ENCODE measurements at places on chromosomes 7 and 10.

- DNase-seq = no peak
Observed at GRCh38 chr7:70699271-70699670, 432.7 kb upstream of the GALNT17 start.

GRCh38 chr10:101922846-101923245, 79.2 kb upstream of the KCNIP2 start:
- no peak for DNase-seq

DNA sequence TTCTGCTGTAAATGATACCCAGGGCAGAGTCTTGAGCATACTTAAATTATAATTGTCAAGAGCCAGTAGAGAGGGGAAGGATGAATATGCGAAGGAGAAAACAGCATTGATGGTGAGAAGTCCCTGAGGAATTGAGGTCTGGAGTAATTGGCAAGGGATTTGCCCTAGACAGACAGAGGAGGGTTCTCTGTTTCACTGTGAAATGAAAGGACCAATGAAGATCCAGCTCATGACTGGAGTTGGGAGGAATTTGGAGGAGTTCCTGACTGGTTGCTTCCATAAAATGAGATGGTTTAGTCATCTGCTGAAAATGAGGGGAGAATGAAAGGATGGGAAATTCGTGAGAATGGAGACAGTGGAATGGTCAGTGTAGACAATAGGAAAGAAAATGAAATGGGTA, 6.8 kb downstream of the PRPF18 start:
- no peak for DNase-seq

DNA sequence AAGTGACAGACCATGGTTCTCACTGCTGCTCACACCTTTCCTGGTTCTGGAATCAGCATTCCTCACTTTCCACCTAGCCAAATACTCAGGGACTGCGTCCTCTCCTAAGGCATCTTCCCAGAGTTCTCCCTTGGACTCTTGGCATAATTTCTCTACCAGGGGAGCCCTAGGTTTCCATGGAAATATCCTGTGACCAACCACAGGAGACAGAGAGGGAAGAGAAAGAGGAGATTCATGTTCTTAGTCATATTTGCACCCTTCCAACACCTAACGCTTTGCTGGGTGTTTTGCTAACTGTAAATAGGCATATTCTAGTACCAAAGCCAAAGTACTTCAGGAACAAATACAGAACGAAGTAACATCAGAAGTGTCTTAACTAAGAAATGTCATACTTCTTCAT, 28.6 kb downstream of the DENND11 start:
- DNase-seq = no peak

DNA sequence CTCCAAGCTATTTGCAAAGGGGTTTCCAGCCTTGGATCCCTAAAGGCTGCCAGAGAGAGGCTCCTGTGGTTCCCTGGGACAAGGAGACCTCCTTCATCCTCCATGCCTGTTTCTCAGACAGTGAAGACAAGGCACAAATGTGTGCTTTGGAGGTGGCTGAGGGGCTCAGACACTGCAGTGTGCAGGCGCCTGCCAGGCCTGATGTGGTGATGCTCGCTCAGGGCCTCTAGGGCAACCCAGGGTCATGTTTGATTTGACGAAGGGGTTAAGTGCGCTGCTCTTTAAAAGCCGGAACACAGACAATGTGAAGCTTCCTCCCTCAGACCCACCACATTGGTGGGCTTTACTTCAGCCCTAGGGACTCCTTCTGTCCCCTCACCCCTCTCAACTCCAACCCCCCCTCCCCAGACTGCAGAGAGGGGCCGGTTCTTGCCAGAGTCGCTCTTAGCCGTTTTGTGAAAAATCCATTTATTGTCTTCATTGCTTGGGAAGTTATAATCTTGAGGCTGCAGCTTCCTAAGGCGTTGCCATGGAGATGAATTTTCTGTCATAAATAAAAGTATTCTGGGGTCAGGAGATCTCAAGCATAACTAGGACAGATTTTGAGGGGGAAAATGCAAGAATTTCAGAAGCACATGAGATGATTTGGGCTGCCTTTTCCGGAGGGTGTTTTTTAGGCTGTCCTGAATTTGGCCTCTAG, 35.8 kb downstream of the PDGFA start:
- DNase-seq = no peak

- no peak for DNase-seq
Observed at GRCh38 chr7:81846398-81846797, 76.6 kb upstream of the HGF start.

DNA sequence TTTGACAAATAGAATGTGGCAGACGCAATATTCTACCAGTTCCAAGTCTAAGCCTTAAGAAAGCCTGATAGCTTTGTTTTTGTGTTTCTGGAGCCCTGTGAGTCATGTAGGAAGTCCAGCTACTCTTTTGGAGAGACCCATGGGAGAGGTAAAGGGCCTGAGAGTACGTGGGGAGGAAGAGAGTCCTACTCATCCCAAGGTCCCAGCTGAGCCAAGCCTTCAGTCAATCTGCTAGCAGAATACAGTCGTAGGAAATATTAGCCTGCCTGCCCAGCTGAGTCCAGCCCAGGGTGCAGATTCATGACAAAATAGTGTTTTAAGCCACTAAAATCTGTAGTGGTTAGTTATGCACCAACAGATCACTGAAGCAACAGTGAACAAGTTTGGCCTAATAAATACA, 9.0 kb upstream of the GNA12 start:
- DNase-seq = no peak

DNA sequence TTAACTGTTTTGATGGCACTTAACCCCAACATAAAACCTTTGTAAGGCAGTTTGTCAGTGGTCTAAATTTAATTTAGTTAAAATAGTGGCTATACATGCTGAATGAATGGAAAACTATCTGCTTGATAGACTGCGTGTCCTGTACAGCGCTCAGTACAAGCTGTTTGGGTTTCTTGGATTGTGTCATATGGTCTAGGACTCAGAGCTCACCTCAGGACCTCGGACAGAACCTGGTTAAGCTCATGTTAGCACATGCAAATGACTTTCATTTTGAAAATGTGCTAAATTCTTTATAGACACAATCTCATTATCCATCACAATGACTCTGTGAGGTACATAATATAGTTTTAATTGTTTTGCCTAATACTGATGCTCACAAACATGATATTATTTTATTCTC, 55.7 kb upstream of the RELN start:
- no peak for DNase-seq

DNA sequence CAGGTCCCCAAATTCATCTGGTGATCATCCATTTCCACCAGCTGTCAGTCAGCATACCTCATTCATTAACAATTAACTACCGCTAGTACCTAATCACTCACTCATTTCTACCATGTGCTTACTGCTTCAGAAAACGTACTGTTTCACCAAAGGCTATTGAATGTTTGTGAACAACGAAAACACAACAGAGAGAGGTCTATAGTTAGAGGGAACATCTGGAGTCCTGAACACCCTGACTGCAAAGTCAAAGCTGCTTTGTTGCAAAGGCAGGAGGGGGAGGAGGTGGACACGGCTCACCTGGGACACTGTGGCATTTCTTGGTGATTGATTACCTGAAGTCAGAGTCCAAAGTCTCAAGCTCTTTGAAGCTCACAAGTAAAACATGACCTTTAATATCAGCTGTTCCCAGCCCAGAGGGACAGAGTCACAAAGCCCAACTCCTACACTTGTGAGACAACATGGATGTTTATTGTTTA, 342.3 kb upstream of the ADARB2 start:
- no peak for DNase-seq

- DNase-seq = no peak
Observed at GRCh38 chr7:80432166-80432565, 79.7 kb downstream of the GNAT3 start.

GRCh38 chr10:28600056-28600455, 67.1 kb downstream of the WAC start:
- DNase-seq = no peak

DNA sequence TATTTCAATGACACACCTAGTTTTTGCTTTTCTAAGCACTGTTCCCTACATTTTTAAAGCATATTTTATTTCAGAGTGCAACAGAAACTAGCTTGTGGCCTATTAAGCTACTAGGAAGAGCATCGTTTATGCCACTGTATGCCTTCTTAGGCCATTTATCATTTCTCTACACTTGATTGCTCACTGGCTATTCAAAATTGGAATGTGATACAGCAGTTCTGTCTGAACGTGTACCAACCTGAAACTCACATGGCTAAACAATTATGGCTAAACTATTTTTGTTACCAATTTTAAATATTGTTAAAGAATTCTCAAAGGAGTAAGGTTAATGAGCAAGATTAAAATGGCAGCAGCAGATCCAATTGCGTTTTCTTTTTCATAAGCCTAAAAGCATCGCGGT, 105.2 kb downstream of the GSAP start:
- no peak for DNase-seq

- no peak for DNase-seq
Observed at GRCh38 chr7:1226186-1226901, 6.3 kb upstream of the UNCX start.

DNA sequence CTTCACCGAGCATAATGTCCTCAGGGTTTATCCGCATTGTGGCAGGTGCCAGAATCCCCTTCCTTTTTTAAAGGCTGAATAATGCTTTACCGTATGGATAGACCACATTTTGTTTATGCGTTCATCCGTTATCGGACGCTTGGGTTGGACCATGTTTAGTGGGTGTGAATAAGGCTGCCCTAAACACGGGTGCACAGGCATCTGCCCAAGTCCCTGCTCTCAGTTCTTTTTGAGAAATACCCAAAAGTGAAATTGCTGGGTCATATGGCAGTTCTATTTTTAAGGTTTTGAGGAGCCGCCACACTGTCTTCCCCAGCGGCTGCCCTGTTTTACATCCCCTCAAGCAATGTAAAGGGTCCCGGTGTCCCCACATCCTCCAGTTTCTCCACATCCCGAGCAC, 121.6 kb downstream of the DYNC2I1 start:
- no peak for DNase-seq

GRCh38 chr10:3491571-3491970, 293.4 kb downstream of the KLF6 start:
- no peak for DNase-seq

DNA sequence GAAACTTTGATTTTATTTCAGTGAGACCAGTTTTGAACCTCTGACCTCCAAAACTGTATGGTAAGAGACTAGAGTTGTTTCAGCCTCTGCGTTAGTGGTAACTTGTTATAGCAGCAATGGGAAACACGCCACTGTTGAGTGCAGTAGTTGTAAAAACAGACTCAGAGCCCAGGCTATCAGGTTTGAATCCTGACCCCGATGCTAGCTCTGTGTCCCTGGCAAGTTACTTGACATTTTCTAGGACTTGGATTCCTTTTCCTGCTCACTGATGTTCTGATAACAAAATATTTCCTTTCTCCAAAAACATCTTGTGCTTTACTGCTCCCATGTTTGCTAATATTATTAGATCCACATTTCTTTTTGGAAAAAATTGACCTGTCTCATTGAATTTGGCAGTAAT, 131.0 kb downstream of the PLXDC2 start:
- DNase-seq = no peak

GRCh38 chr7:141979568-141979967, 6.0 kb upstream of the TAS2R38 start:
- no peak for DNase-seq

GRCh38 chr7:120280743-120281142, 7.8 kb downstream of the KCND2 start:
- DNase-seq = no peak

DNA sequence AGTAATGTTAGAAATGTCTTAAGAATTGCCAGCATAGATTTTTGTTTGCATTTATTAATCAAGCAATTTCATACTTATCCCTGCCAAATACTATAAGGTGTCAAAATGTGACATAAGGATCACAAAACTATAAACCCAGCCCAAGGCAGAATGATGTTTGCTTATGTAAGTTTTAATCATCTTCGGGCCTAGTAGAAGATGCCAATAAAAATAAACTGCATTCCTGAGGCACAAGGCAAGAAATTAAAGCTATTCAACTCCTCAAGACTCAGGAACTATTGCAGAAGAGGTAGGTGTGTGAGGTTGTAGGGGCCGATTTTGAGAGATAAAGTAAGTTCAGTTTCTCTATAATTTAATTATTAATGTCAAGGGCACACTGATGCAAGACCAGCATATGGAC, 189.4 kb upstream of the AHR start:
- DNase-seq = no peak

DNA sequence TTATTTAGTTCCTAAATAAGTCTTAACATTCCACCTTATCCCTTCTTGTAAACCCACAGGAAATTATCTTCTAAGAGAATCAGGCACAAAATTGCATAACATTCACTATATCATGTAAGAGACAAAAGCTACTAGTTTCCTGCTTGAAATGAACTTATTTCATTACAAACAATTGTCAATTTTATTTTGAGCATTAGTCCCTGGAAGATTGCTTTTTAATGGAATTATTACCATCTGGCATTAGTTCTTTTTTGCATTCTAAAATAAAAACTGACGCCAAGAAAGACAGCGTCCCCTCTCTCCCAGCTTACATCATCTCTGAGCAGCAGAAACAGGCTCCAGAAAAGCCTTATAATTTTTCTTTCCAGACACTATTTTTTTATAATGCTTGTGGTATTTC, 121.8 kb downstream of the NOC3L start:
- peak; percentile 38 for DNase-seq

GRCh38 chr7:148287538-148287937, 303.0 kb upstream of the C7orf33 start:
- DNase-seq = no peak

GRCh38 chr7:148982654-148983199, 45.6 kb downstream of the PDIA4 start:
- peak; percentile 81 for DNase-seq

All from SK-N-SH (cell line).